Spleen (tissue), 13 donors: ENCODE measurements at places on chromosomes 2 and 18. TPM values are rescaled to one million over a fixed set of nuclear protein-coding genes. Genes with fewer than 3 reads are reported as not detected.

Gene TRIM54
- total RNA-seq = 0.68 TPM

Gene HK2
- 15.7 TPM for total RNA-seq

Gene KCNE4
- 5.7 TPM for total RNA-seq

Gene KYNU
- total RNA-seq = 17.6 TPM

Gene DSG3
- total RNA-seq = not detected

Gene COL6A3
- total RNA-seq = 40.9 TPM

Gene FAP
- 0.82 TPM for total RNA-seq

Gene RBFA
- 20.6 TPM for total RNA-seq

Gene DPYSL5
- total RNA-seq = not detected

Gene POTEC
- total RNA-seq = not detected

Gene ACADL
- total RNA-seq = not detected

Gene RAMP1
- 11.0 TPM for total RNA-seq

Gene POLR1A
- total RNA-seq = 39.0 TPM

Gene PAX8
- 2.8 TPM for total RNA-seq

Gene FAM110C
- total RNA-seq = 2.2 TPM

Gene GAREM2
- 2.0 TPM for total RNA-seq

Gene ALK
- total RNA-seq = not detected

Gene FZD7
- 3.6 TPM for total RNA-seq

Gene RNF144A
- 77.7 TPM for total RNA-seq
